ENCODE measurements at places on chromosomes 12 and 14.

GRCh38 chr12:58640314-58640713 lies 280.0 kb downstream of the LRIG3 start:
- DNase-seq = no peak

DNA sequence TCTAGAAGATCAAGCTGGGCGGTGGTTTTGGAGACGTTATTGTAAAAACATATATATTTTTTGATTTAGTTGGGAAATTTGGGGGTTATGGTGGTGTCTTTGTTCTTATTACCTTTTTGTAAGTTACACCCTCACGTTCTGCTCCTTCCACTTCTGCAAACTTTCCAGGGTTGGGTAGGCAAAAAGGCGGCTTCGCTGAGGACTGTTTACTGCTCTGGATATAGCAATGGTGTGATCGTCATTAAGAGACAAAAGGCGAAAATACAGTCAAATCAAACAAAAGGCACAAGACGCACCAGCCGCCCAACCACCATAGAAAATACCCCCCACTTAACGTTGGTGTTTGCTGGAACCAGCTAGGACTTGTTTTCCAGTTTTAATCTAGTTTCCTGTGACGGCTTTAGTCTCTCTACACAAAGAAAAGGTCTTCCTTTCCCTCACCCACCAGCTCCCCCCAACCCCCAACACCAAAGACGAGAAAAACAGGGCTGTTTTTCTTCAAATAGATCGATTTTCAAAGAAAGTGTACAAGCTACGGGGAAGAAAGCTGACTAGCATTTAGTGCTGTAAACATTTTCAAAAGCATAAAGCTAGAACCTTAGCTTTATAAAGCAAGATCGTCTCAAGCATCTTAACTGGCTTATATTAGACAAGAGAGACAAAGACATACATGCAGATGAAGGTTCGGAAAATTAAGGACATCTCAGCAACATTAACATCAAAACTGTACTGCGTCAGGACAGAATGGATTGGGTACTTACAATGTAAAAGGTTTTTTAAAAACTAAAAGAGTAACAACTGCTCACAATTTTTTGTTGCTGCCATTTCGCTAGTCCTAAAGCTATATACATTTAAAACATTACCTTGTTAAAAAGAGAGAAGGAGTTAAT lies 2.0 kb upstream of the SETD1B start:
- DNase-seq = no peak

DNA sequence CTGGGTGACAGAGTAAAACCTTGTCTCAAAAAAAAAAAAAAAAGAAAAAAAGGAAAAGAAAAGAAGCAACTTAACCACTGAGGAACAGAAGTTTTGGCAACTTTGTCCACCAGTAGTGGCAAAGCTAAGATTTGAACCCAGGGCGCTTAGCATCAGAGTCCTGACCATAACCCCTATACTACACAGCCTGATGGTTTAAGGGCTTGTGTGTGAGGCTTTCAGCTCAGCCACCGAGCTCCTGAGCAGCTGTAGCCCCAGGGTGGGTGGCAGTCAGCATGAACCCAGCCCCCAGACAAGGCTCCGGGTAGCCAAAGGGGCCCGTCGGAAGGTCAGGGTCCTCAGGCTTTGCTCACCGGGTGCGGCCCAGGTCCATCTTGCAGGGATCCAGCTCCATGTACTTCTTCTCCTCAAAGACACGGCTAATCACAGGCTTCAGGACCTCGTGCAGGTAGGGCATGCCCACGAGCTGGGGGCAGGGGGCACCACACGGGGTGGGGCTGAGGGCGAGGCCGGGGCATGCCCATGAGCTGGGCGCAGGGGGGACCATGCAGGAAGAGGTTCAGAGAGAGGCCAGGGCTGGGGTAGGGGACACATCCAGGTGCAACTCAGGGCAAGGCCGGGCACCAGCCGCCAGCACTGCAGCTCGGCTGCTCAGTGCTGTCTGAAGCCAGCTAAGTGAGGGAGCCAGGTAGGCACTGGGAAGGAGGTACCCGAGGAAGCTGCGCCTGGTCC lies 20.9 kb downstream of the RASAL1 start:
- DNase-seq = no peak

DNA sequence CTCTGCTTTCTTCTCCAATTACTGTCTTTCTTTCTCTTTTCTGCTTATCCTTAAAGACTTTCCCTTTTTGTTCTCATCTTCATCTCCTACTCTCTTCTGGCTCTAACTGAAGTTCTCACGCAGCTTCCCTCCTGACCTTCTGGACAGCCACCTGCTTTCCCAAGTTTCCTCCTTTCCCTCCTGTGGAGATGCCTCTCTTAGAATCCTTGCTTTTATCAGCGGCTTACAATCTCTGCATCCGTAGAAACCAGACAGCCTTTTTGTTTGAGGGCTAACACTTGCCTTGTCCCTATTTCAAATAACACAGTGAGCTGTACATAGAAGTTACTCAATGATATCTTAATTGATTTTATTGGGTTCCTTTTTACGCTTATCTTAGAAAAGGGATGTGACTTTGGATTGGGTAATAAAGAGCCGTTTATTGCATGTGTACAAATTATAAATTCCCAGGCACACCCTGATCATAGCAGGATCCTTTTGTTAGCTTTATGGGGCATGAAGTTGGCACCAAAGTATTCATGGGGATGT lies 2.1 kb upstream of the LGALS3 start:
- no peak for DNase-seq

- DNase-seq = no peak
Observed at GRCh38 chr12:4555804-4556203, 6.2 kb upstream of the DYRK4 start.

GRCh38 chr14:100066962-100067361 lies 1.7 kb downstream of the EVL start:
- no peak for DNase-seq

DNA sequence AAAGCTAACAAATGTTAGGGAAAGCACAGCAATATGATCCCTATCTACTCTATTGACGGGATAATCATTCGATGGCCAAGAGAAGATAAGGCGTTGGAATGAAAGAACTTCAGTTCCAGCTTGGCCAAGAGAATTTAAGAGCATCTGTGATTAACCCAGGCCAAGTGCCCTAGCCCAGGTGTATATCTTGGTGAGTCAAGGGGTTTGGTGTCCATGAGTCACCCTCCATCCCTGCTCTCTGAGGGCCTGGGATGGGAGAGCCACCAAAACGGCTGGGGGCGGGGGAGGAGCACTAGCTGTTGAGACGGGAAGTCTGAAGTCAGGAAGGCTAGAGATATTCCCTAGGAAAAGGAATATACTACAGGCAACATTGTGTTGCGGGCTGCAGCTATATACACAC lies 13.0 kb downstream of the TBPL2 start:
- no peak for DNase-seq

- no peak for DNase-seq
Observed at GRCh38 chr14:54001189-54001878, 44.7 kb upstream of the BMP4 start.

DNA sequence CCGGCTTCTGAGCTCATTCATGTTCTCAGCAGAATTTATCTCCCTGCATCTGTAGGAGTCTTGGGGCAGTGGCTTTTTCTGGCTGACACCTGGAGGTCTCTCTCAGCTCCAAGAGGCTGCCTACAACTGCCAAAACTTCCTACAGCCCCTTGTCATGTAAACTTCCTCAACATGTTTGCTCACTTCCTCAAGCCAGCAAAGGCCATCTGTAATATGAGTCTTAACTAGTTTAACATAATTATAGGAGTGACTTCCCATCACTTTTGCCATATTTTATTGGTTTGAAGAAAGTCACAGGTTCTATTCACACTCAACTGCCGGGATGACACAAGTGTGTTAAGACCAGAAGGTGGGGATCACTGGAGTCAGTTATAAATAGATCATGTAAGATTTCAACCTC lies 194.0 kb downstream of the VRK1 start:
- no peak for DNase-seq

- no peak for DNase-seq
Observed at GRCh38 chr12:124418791-124419190, 123.9 kb downstream of the RFLNA start.

- DNase-seq = no peak
Observed at GRCh38 chr12:47376927-47377326, 297.2 kb upstream of the AMIGO2 start.

GRCh38 chr14:24943024-24943423 lies 106.9 kb downstream of the STXBP6 start:
- no peak for DNase-seq

DNA sequence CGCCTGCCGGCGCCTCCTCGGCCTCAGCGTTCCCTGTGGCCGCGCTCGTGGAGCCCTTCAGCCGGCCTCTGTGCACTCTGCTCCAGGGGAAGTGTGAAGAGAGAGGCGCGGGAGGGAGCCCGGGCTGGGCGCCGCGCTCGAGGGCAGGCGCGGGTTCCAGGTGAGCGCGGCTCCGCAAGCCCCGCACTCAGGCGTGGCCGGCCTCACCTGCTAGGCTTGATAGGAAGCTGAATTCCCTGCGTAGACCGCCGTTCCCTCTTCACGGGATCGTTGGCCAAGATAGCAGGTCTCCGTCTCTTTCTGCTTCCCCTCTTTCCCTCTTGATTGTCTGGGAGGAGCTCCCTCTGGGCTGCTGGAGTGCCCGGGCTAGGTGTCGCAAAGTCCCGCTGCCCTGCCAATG lies 89.7 kb downstream of the ASCL4 start:
- DNase-seq = no peak

DNA sequence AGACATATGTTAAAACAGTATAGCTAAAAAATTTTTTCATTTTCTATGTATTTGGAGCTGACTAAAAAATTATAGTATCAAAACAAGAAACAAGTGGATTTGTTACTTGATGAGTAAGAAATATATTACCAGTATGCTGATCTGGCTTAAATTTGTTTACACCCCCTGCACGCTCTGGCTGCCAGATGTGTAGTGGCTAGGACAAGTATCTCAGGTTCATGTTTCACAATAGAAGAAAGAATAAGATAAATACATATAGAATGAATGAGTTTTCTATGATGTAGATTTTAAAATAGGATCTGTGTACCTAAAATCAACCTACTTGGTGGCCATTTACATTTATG lies 13.1 kb downstream of the NAA30 start:
- no peak for DNase-seq

- DNase-seq = no peak
Observed at GRCh38 chr12:108783446-108783845, 52.1 kb upstream of the CORO1C start.

- DNase-seq = no peak
Observed at GRCh38 chr14:63361790-63362189, 43.1 kb upstream of the GPHB5 start.

GRCh38 chr12:88996200-88996788 lies 356.0 kb downstream of the DUSP6 start:
- DNase-seq = no peak

DNA sequence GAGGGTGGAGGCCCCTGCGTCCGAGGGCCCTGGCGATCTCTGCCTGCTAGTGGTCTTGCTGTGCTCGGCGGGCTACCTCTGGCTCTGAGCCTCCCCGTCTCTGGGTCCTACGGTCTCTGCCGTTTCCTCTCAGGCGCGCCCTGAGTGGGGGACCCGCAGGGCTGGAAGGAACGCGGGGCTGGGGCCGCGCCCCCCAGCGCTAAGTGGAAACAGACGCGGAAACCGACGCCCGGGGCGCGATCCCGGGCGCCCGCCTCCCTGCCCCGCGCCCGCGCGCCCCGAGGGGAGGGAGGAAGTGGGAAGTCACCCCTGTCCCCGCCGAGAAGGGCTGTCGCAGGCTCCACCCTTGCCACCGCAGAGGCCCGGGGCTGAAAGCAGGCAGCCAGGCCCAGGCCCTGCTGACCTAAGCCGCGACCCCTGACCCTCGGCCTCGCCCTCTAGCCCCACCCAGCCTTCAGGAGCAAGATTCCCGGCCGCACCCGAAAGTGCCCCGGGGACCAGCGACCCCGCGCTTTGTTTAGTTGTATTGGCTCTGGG lies 831 bp downstream of the CRIP1 start:
- no peak for DNase-seq

DNA sequence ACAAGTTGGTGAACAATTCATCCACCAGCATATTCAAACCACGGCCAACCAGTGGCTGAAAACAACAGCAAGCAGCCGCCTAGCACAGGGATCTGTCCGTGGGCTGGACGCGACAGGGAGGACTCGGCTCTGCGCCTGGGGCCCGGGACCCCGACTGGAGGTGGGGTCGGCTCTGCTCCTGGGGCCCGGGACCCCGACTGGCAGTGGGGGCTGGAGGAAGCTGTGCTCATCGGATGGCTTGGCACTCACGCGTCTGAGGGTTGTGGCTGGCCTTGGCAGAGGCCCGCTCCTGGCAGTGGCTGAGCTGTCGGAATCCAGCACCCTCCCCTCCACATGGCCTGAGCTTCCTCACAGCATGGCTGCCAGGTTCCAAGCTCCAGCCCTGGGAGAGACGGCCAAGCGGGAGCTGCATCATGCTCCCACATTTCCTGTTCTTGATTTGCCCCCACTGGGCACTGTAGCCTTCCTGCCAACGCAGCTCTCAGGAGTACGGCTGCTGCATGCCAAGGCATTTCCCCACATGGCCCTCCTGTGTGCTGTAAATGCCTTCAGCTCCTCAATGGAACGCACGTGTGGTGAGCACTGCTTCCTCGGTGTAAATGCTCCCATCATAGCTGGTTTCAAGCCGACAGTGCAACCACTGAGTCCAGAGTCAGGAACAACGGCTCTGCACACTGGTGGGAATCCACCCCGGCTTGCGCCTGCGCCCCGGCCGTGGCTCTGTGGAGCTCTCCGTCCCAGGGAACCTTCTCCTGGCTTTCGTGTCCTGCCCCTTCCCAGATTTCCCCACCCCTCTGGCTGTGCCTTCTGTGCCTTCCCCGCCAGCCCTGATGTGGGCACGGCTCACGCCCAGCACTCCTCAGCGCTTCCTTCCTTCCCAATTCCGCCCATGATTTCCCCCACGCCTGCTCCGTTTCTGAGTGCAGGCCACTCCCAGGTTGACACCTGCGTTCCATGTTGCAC lies 7.3 kb upstream of the GALNT9 start:
- no peak for DNase-seq

GRCh38 chr14:102779084-102779462 lies 1.8 kb downstream of the TRAF3 start:
- DNase-seq = no peak

- DNase-seq = no peak
Observed at GRCh38 chr14:64060199-64060545, 207.4 kb downstream of the SYNE2 start.

DNA sequence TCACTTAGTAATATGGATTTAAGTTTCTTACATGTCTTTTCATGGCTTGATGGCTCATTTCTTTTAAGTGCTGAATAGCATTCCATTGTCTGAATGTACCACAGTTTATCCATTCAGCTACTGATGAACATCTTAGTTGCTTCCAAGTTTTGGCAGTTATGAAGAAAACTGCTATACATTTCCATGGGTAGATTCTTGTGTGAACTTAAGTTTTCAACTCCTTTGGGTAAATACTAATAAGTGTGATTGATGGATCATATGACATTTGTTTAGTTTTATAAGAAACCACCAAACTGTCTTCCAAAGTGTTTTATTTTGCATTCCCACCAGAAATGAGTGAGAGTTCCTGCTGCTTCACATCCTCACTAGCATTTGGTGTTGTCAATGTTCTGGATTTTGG lies 119.2 kb downstream of the NAV3 start:
- DNase-seq = no peak

DNA sequence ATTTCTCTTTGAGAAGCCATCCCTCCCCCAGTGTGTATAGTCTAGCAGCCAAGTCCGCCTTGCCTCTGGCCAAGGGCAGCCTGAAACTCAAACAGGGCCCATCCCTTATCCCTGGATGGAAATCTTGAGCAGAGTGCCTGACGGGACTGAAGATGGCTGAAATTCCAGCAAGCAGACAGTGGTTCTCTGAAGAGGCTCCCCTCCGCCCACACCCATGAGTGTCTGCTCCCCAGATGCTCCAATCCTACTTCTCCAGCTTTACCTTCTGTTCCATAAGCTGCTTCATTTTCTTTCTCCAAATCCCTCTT lies 396.2 kb downstream of the NUAK1 start:
- DNase-seq = no peak

GRCh38 chr12:96064271-96064670 lies 28.9 kb upstream of the LTA4H start:
- no peak for DNase-seq
